CD4-positive, alpha-beta T cell treated with Interleukin-2 at 100 ng/mL for 4 hours (primary cell): ENCODE measurements at places on chromosomes 2 and 18.

DNA sequence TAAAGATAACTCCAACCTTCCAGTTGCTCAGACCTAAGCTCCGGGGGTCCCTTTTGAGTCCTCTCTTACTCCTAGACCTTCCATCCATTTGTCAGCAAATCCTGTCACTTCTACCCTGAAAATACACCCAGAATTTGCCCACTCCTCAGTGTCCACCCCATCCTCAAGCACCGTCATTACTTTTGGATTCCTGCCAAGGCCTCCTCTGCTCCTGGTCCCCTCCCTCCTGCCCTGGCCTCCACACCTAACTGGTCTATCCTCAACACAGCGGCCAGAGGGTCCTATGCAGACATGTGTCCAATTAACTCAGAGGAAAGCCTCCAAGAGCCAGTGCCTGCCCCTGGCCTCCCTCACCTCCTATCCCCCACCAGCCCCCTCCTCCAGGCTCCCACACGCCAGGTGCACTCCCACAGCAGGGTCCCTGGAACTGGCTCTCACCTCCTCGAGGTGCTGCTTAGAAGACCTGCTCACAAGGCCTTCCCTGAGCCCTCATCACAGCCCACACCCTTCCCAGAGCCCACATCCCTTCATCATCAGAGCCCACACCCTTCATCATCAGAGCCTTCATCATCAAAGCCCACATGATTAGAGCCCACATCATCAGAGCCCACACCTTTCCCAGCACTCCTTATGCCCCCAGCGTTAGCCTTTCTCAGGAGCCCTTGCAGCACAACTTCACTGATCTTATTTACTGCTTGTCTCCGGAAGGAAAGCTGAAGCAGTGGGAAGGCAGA lies 20.4 kb downstream of the FAM178B start:
- no peak for DNase-seq

DNA sequence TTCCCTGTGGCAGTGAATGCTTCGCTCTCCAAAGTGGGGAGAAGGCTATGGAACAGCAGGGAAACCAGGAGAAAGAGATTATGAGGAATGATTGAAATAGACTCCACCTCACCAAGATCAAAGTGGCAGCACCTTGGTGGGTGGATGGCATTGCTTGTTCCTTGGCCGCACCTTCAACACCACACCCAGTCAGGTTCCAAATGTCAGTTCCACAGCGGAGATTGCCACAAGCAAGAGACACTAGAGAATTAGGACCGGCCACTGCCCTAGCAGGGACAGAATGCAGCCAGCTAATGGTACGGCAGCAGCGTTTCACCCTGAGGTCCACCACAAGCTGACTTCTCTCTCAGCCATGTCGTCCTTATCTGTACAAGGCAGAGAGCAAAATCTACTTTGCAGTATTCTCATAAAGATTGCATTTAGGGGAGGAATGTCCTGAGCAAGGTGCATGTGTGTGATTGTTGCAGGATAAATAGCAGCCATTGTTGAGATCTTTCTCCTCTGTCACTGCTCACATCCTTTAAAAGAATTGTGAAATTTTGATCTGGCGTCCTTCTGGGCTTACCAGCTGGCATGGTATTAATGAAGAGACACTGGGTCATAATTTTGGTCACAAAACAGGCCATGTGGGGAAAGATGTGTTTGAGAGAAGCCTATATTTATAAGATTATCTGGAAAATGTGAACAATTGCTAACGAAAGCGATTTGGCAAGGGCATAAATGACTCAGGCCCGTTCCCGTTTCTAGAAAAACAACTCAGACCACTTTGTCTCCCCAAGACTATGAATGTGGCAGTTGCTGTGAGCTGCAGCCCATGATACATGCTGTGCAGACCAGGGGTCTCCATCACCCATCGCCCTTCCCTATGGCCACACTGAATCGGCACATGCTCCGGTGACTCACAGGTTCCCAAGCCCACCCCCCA lies 228.6 kb upstream of the ID2 start:
- no peak for DNase-seq

DNA sequence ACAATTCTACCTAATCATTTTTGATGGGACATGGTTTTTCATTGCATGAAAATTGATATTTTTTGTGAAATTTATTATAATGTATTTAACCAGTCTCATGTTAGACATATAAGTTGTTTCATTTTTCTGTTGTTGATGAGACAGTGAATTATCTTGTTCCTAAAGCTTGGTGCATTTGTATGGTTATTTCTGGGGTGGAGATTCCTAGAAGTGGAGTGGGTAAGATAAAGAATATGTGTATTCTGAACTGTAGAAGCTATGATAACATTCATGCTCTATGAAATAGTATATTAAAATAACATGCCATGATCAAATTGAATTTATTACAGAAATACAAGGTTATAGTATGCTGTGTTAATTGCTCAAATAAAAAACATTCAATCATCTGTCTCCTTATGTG lies 69.2 kb downstream of the BOLA3 start:
- DNase-seq: no peak

- no peak for DNase-seq
Observed at GRCh38 chr18:5467671-5468070, 76.1 kb downstream of the EPB41L3 start.

DNA sequence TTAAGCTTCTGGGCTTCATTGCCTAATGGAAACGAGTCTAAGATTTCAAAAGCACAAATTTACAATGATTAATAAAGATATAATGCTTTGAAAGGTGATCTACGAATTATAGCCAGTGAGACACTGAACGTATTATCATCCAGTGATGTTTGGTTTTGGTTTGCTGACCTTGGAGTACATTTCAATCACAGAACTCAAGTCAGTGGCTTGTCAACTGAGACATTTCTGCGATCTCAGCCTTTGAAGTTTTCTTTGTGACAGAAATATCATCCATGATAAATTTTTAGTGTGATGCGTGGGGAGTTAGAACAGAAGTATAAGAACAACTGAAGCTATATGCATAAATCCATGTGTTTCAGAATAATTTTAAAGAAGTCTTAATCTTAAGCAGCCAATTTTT lies 263.8 kb downstream of the TCF4 start:
- no peak for DNase-seq

DNA sequence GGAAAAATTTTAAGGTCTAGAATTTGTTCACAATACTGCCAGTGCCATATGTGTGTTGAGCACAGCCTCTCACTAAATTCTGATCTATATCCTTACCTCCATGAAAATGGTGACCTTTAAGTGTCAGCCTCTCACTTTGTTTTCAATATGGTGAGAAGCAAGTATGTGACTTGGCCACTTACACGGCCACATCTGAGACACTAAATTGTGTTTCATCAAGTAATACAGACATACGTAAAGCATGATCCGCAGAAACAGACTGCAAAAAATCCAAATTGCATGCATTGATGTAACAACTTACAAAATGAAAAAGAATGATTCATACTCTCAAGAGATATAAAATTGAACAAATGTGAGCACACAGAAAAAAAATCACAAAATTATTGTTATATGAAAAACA lies 55.2 kb upstream of the UGP2 start:
- DNase-seq: no peak

GRCh38 chr2:170391018-170391417 lies 213.1 kb downstream of the MYO3B start:
- DNase-seq: no peak

- no peak for DNase-seq
Observed at GRCh38 chr2:37997629-37998028, 72.5 kb downstream of the RMDN2 start.

DNA sequence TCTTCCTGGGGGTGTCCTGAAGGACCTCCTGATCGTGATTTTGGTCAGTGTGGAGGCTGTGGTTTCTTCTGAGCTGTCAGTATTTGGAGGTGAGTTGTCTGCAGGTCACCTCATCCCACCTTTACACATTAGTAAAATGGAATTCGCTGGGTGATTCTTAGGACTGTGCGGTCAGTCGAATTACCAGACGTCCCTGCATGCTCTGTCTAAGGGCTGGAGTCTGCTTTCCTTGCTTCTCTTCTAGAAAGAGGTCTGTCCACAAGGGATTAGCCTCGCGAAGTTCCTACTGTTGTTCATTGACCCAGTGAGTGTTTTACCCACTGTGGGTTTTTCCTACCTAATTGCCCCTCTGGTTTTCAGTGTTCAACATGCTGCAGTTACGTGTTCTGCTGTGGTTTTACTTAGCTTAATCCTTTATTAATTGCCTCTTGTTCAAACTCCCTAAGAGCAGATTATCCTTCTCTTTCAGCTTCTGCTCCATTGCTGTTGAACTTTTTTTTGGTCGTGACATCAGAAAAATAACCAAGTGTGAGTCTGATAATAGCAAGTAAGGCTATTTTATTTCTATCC lies 183.4 kb downstream of the NEDD4L start:
- DNase-seq: no peak

- no peak for DNase-seq
Observed at GRCh38 chr2:201139836-201140604, 24.1 kb downstream of the CFLAR start.

GRCh38 chr2:6653281-6653750 lies 212.4 kb downstream of the CMPK2 start:
- no peak for DNase-seq

DNA sequence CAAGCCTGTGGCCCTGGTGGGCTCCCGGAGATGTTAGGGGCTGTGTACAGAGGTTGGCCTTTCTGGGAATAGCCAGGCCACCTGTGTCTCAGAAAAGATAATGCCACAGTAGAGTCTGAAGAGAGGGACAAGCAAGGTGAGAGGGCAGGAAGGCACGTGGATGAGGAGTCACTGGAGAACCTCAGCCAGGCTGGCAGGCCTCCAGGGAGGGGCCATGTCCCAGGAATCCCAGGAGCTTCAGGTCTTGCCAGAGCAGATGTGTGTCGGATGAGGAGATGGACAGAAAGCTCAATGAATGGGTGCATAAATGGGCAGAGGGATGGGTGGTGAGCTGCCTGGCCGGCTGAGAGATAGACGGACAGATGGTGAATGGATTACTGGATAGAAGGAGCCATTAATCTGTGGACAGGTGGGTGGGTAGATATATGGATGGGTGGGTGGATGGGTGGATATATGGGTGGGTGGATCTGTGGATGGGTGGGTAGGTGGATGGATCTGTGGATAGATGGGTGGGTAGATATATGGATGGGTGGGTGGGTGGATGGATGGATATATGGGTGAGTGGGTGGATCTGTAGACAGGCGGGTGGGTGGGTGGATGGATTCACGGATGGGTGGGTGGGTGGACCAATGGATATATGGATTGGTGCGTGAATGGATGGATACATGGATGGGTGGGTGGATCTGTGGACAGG lies 7.9 kb upstream of the OTOF start:
- no peak for DNase-seq

DNA sequence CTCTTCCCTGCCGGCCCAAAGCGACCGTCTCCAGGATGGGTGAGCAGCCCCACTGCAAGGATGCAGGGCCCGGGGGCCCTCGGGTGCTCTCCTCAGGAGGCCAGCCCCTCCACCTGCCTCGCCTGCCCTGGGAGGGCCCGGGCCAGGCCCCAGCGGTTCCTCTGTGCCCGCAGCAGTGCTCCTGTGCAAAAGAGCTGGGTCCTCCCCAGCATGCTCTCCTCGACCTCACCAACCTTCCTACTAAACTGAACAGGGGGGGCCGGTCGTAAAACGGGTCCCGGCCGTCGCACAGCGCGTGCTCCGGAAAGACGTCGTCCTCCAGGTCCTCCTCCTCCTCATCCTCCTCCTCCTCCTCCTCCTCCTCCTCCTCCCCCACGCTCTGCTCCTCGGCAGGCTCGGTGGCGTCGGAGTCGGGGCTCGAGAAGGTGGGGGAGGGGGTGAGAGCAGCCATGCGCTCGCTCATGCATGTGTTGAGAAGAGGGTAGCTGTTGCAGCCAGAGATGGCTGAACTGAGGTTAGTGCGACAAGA lies 62.9 kb downstream of the KIF1A start:
- no peak for DNase-seq

DNA sequence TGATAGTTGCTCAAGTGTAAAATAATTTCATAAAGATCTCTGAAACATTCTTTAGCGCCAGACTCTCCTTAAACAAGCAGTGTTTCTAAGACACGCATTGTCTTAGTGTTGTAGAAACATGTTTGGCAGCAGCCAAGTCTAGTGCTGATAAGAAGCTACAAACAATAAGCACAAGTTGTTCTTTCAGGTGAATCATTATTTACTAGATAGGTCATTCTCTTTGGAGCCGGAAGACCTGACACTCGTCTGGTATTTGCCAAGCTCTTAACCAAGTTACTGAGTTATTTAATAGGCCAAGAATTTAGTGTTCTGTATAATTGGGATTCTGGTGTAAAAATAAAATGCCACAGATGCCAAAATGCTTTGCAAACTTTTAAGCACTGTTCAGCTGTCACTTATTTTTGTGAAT lies 852.1 kb downstream of the CPS1 start:
- no peak for DNase-seq

DNA sequence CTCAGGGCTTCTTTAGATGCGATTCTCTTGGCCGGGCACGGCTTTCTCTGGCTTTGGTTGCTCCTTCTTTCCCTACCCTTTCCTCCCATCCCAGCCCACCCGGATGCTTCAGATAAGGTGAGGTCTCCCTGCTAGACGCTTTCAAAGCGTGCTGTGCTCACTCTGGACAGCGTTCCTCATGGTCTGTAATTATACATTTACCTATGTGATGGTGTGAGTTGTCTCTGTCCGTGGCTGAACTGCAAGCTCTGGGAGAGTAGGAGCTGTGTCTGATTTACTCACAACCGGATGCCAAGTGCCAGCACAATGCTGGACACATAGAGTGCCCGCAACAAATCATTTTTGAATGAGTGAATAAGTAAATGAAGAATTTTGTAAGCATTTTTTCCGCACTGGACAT lies 26.8 kb upstream of the PNPT1 start:
- DNase-seq: no peak

GRCh38 chr2:3179208-3179607 lies 198.4 kb downstream of the EIPR1 start:
- DNase-seq: no peak

DNA sequence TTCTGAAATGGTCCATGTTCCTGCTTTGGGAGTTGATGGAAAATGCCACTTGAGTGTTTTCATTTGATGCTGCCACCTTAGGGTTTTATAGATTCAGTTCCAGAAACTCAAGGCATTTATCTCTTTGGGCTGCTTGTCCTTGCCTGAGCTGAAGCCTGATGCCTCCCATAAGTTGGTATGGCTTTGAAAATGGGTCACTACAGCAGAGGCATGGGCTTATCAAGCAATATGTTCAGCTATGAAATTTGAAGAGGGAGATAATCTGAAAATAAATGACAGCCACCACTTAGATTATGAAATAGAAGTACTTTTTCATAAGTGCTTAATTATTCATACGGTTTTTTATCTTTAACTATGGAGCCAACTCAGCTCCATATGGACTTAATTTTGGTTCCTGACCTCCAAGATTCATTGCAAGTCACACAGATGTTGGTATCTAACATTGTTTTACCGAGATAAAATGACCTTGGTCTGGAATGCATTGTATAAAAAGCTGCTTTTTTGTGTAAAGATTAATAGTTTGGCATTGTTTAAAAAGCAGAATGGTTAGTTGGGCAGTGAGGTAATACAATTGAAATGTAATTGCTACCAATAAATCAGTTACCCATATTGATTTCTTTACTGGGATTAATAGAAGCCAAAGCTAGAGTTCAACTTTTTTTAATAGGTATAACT lies 4.5 kb downstream of the SLC14A1 start:
- DNase-seq: no peak
